Hematopoietic multipotent progenitor cell treated with erythropoietin and hydrocortisone succinate and interleukin-3 and kit ligand, for 8 days (in vitro differentiated cells): ENCODE measurements at places on chromosomes 5 and 9.

- no peak for DNase-seq
Observed at GRCh38 chr5:33526755-33527154, 86.0 kb downstream of the TARS1 start.

- DNase-seq: no peak
Observed at GRCh38 chr5:149315753-149316152, 29.5 kb upstream of the GRPEL2 start.

- no peak for DNase-seq
Observed at GRCh38 chr9:132126680-132127236, 35.1 kb upstream of the NTNG2 start.

DNA sequence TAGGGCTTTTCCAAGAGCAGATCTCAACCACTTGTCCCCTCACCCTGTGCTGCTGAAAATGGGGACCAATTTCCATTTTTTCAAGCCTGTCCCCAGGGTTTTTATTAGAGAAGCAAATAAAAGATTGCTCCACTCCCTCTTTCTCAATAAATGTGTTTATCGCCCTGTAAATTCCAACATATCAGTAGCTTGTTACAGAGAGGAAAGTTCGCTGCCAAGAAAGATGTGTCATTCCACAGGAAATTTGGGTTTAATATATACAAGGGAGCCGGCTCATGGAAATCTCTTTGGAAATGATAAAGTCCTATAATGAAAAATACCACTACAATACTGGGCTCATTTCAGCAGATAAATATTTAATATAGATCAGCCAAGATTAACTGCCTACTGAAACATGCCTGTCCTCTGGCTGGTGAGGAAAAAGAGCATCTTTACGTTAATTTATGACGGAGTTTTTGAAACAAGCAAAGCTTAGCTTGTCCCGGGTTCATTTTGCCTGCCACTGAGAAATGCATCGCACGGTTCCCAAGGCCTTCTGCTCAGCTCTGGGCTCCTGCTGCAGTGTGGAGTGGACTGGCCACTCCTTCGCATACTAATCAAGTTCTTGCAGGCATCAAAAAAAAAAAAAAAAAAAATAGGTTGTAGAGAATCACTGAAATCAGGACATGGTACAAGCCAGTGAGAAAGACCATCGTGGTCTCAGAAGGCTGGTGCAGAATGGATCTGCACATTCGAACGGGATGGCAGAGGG lies 84.5 kb downstream of the BRINP1 start:
- DNase-seq: no peak

- no peak for DNase-seq
Observed at GRCh38 chr9:110648696-110649095, 19.9 kb upstream of the MUSK start.

- DNase-seq: no peak
Observed at GRCh38 chr9:72564479-72565281, 43.3 kb downstream of the TMC1 start.
